ENCODE measurements at places on chromosomes 4 and X.
A peak's percentile ranks its signal among the peaks of the same experiment; 100 is the strongest.

DNA sequence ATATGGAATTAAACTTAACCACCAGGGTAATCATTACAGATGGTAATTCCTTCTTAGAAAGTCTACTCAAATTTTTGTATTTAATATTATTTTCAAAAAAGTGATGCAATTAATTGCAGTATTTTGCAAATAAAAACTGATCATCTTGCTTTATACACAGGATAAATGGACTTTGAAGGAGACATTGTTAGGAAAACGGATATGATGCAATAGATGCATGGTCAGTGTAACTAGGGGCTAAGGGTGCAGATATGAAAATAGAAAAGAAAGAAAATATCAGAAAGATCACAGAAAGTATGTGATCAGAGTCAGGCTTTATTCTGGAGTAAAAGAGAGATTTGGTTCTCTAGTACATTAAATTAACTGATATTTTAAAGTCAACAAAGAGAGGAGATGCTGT lies 401.7 kb downstream of the TLL1 start:
- no peak for DNase-seq

DNA sequence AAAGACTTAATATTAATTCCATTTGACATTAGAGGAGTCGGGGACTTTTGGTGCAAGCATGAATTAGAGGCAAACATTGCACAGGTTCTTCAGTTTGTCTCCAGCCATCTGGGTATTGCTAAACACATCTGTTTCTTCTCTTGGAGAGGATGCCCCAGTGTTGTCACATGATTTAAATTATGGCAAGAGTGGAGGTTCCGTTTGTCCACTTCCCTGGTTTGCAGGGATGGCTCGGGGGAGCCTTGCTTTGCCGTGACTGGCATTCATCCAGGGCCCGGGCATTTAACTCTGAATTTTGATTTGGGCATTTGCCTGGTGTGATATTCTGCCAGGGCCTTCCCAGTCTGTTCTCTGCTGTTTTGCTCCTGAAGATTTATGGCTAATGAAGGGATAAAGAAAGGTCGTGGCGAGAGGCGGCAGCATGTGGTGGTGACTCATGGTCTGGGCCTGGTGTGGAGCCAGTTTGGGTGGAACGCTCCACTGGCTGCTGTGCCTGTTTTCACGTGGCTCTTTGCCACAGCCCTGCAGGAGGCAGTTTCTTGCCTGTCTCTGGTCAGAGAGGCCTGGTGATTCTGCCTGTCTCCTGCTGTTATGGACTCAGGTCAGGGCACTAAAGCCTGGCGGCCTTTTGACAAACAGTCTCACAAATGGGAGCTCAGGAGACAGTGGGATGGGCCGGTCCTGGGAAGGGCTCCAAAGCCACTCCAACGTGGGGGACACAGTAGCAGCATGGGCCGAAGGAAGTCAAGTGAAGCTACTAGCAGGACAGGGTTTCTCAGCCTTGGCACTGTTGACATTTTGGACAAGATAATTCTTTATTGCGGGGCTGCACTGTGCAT lies 99.4 kb upstream of the PGRMC2 start:
- peak; percentile 97 for DNase-seq

DNA sequence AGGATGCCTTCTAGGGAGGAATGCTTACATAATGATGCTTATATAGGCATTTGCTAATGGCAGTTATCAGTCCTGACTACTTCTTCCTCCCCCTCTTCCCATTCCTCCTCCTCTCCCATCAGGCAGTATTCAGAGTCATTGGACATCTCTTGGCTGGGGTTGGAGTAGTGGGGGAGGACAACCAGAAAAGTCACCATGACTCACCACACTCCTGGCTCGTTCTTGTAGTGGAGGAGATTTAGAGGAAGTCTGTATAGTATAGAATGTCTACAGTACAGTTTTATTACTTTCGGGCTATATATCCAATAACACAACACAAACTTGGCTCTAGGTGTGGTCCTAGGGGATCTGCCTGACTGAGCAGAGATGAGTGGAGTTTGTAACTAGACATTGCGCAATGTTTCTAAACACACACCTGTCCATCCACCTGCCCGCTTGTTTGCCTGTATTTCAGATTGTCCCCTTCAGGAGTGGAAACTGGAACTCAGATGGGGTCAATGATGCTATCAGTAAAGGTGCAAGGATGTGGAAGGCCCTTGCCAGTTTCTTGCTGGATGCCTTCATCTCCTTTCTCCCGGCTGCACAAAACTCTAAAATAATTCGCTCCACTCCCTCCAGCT lies 27.9 kb upstream of the KIAA1210 start:
- peak; percentile 79 for DNase-seq

GRCh38 chr4:16067515-16067914 lies 16.3 kb downstream of the PROM1 start:
- DNase-seq = no peak

GRCh38 chrX:42846741-42847140 lies 68.8 kb upstream of the PPP1R2C start:
- DNase-seq = no peak

- no peak for DNase-seq
Observed at GRCh38 chr4:189121336-189121735, 819.3 kb upstream of the FRG1 start.

DNA sequence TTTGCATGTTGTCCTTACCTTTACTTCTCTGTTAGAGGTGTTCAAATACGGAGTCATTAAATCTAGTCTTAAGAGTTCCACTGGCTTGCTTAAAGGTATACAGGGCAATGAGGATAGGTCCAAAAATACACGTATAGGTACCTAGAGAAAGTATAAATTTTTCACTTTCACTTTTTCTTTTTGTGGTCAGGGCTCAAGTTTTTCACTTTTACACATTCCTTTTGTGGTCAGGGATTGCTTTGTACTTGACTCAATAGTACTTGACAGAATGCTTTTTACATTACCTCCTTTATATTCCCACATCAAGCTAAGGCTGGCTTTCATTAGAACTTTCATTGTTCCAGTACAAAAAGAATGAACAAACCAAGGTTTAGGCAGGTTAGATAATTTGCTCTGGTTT lies 21.7 kb downstream of the TMEM184C start:
- no peak for DNase-seq

Data from fibroblast of skin of back (primary cell).